CMK (cell line): ENCODE measurements at places on chromosomes 4 and X.

DNA sequence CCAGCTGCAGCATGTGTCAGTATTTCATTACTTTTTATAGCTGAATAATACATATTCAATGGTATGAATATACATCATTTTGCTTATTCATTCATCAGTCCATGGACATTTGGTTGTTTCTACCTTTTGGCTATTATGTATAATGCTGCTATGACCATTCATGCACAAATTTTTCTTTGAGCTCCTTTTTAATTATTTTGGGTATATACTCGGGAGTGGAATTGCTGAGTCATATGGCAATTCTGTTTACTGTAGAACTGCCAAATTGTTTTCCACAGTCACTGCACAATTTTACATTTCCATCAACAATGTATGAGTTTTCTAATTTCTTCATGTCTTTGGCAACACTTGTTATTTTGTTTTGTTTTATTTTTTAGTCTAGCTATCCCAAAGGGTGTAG, 405.9 kb upstream of the PITX2 start:
- no peak for DNase-seq

DNA sequence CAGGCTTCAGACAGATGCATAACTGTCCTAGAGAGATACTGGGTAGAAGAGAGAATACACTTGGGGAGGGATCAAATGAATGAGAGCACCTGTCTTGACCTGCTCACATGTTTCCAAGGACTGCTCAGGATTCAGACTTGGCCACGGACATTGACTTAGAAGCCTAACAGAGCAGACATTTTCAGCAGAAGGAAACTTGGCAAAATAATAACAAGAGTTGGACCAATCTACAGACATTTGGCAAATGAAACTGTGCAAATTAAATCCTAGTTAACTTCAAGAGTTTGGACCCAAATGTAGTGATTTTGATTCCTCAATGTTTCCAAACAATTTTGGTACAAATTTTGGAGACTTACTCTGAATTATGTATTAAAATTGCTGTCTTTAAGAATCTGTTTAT, 223.9 kb downstream of the CAMK2D start:
- no peak for DNase-seq

DNA sequence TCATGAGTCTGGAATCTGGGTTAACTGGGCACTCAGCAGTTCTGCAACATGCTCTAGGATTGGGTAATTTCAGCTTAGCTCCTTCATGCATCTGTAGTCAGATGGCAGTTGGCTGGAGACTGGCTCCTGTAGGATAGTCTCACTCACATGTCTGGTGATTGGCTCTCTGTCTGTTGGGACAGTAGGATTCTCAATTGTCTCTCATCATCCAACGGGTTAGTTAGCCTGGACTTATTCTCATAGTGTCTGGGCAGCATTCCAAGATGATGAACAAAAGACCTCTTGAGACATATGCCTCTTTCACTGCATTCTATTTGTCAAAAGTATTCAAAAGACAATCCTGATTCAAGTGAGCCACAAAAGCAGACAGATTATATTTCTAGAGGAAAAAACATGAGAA, 795.6 kb upstream of the GALNTL6 start:
- DNase-seq, result no peak

DNA sequence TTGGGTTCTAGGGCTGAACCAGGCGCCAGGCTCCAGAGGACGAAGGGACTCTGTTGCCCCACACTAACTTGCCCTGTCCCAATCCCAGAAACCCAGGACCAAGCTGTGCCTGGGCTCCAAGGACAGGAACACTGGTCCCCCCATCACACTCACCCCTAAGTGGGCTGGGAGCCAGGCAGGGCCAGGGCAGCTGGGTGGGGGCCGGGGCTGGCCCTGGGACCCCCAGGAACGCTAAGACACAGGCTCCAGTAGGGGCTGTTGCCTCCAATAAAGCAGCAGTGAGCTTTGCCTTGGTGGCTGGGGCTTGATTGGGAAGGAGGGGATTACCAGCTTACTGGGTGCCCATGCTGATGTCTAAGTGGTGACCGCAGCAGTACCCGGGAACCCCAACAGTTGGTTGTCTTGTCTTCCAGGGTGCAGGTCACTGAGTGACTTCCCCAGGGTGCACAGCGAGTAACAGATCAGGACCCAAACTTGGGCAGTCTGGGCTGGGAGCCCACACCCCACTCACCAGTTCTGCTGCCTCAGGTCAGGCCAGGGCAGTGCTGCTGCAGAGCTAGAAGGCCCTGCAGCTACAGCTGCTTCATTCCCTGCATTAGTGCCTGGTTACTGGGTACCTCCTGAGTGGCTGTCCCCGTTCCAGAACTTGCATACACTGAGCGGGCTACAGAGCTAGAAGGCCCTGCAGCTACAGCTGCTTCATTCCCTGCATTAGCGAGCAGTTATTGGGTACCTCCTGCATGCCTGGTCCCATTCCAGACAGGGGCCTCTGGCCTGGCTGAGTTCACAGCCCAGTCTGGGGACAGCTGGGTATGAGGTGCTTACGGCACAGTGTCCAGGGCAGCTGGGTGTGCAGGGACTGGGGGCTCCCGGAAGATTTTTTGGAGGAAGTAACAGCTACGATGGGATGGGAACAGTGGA, 9.4 kb upstream of the ADD1 start:
- DNase-seq, result no peak

- no peak for DNase-seq
Observed at GRCh38 chr4:142155347-142155746, 519.0 kb downstream of the IL15 start.

DNA sequence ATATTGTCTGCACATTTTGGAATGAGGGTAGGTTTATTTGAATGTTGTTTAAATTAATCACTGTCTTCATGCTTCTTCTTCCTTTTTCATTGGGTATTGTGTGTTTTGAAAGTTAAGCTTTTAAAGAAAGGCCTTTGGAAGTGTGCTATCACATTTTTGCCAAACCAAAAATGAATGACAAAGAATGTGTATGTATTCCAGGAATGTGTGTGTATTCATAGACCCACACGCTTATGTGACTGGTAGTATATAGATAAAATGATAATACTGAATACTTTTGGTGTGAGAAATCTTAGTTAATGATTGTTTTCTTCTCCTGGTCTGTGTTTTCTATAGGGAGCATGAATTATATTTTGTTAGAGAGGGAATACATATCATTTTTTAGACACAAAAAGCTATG, 404.4 kb downstream of the TLL1 start:
- no peak for DNase-seq

DNA sequence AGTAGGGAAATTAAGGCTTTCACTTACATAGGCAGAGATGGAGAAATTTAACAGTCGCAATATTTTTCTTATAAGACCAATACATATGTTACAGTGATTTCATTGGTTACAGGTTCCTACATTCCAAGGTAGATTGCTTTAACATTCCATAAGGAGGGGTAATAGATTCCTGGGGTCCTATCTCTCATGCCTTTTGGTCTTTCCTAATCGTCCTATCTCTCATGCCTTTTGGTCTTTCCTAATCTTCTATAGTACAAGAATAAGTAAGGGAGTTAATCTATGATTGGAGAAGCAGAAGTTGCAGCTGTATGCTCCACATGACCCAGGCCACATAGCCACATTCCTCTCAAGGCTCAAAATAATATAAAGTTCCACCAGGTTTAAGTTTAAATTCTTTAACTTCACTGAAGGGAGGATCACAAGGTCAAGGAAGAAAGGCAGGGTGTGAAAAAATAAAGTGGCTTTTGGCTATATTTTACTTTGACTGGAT, 285.0 kb upstream of the BOD1L1 start:
- no peak for DNase-seq
